ENCODE measurements at places on chromosomes 1 and 21.
A peak's percentile ranks its signal among the peaks of the same experiment; 100 is the strongest.

- no peak for DNase-seq
These were observed 39.9 kb upstream of the ACTRT2 start for GRCh38 chr1:2981388-2981787.

- DNase-seq, result no peak
These were observed 1256.0 kb downstream of the AMY1C start for GRCh38 chr1:105005594-105006195.

DNA sequence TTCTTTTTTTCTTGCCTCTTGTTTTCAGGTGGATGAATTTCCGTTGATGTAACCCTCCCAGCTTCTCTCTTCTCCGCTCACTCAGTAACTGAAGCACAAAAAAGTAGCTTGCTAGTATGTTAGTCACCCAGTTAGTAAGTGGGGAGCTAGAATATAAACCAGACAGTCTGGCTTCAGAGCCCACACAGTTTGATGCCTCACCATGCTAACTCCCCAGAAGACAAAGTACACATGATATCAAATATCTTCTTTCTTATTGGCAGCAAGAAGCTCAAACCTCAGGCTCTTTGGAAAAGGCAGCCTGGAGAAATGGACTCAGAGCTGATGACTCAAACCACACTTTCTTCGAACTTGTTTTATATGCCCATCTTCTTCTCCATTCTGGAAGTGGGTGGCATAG is 187.5 kb upstream of the PLXNA2 start:
- DNase-seq, result no peak

DNA sequence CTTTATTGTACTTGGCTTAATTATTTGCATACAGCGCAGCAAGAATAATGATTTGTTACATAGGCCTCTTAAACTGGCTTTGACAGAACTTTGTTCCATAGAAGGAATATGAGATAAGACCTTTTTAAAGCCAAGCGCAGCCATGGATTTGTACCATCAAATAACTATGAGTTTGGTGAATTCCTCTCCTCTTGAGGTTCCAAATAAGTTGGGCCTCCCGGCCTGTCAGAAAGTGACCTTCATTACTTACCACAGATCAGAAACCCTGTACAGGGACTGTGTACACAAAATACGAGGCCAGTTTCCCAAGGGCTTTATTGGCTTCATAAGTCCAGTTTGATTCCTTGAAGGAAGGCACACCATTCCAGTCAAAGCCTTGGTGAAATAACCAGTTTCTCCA is 21.8 kb upstream of the HSD3B1 start:
- no peak for DNase-seq

DNA sequence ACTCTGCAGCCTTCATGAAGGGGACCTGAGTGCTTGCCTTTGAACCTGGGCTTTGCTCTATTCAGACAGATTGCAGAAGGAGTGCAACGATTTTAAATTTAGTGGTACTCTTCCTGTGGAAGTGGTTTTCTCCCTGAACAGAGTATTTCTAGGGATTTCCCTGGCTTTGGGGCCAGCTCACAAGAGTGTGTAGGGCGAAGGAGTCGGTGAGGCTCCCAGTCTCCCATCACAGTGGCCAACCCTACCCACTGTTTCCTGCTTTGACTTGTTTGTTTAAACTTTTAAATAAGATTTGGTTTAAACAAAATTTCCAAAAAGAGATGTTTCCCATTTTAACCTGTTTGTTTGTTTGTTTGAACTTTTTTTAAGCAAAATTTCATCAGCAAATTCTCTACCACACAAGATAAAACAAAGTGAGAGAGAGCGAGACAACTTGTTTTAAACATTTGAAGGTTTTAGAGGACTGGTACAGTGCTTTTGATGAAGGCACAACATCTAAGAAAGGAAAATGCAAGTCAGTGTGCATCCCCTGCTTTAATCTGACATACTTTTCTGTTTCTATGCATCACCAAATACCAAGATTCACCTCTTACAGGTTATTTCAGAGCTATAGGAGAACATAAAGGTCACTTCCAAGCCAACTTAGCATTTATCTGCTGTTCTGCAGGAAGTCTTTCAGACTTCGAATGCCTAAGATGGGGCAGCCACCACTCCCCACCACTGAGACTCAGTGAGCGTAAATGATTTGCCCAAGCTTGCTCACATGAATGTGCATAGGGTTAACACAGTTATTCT is 6.6 kb downstream of the SELP start:
- DNase-seq, result no peak

- DNase-seq, result no peak
These were observed 62.5 kb upstream of the LYST start for GRCh38 chr1:235929216-235929615.

GRCh38 chr21:20554785-20555184 is 443.4 kb upstream of the NCAM2 start:
- no peak for DNase-seq

- DNase-seq, result no peak
These were observed 887.1 kb downstream of the LRRIQ3 start for GRCh38 chr1:73310797-73311381.

GRCh38 chr1:48776393-48777218 is at the start of gene BEND5:
Gene BEND5, minus strand, starts transcription at chr1:48776891. Its CDS starts 60 bp downstream, at chr1:48776831.
- DNase-seq, result peak; percentile 24

- no peak for DNase-seq
These were observed at the start of gene FABP3 for GRCh38 chr1:31373056-31373896. Gene FABP3, minus strand, starts transcription at chr1:31373076. Its CDS starts 62 bp downstream, at chr1:31373014.

DNA sequence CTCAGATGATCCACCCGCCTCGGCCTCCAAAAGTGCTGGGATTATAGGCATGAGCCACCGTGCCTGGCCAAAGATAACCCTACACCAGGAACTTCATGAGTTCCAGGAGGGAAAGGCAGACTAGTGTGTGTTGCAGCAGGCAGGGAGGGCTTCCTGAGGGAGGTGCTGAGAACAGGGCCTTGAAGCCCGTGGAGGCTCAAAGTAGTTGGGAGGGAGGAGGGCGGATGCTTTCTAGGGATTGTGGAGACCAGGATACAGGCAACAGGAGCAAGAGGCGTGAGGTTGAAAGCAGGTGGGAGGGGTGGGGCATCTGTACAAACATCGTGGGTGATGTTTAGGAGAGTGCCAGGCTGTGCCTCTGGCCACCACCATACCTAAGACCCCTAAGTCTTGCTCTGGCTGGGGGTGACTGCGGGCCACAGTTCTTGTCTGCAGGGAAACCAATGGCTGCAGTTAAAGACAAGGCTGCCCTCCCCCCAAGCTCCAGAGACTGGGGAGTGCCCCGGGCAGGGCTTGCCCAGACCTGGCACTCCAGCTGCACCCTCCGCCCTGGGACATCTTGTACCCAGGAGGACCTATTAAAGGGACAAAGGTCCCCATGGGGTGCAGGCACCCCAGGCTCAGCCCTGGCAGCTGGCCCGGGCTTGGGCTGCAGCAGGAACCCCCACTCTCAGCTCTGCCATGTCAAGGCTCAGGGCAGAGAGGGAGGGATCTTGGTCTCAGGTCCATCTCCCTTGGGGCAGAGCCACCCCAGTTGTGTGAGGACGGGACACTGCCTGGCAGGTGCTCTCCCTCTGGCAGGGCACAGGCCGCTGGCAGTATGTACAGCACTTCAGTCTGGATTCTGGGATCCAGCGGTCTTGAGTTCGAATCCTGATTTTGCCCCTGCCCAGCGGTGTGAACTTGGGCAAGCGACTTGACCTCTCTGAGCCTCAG is 22.1 kb upstream of the CASZ1 start:
- no peak for DNase-seq

- DNase-seq, result no peak
These were observed 25.6 kb downstream of the CLIC4 start for GRCh38 chr1:24770881-24771280.

DNA sequence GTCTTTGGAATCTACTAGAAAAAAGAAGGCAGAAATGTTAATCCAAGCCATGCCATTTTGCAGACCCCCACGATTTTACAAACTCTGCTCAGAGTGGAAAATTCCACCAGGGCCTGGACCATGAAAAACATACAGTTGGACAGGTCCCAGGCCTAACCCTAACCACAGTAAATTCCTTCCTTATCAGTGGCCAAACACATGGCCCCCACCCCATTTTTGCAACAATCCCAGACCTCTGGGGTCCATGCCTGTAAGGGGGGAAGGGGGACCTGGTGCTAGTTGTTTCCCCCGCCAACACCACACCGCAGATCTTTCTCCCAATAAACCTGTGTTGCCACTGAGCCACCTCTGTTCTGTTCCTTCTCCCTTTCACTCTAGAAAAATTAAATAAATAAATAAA is 1352.7 kb downstream of the AMY1C start:
- no peak for DNase-seq

- DNase-seq, result no peak
These were observed 36.7 kb downstream of the RTCA start for GRCh38 chr1:100302739-100303138.

DNA sequence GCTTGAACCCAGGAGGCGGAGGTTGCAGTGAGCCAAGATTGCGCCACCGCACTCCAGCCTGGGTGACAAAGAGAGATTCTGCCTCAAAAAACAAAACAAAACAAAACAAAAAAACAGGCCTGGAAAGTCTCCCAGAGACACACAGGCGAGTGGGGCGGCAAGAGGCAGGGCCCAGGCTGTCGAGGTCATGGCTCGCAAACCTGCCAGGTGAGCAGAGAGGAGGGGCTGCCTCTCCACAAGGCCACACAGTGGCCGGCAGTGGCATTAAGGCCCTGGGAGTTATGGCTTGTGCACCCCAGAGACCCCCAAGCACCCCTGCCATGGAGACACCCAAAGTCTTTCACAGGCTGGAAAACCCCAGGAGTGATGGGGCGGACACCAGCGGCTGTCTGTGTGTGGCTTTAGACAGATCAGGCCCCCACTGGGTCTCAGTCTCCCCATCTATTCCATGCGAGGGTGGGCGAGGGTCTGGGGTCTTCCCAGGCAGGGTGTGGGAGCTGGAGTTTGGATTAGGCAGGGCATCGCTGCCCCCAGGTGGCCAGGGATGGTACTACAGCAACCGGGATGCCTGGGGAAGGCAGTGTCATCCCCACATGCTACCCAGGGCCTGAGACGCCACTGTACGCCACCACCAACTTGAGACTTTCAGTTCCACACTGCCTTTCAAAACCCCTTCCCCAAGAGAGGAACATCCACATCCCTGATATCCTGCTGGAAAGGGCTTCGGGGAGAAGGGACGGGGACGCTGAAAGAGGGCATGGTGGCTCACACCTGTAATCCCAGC is 7.3 kb upstream of the CTRC start:
- peak; percentile 55 for DNase-seq

DNA sequence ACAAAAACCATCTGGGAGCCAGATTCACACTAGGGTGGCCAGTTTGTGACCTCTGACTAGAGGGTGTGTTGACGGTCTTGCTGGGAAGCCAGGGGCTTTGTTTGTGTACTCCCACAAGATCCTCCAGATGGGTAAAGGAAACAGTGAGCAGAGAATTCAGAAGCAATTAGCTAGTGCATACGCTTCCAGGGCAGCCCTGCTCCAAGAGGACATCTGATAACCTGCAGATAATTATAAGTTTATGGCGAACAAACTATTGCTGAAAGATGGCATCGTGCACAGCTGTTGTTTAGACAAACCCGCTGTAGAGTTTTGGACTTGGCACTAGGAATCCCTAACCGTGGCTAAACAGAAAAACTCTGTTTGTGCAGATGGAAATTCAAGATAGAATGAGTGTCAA is 326.4 kb downstream of the TGFB2 start:
- no peak for DNase-seq

DNA sequence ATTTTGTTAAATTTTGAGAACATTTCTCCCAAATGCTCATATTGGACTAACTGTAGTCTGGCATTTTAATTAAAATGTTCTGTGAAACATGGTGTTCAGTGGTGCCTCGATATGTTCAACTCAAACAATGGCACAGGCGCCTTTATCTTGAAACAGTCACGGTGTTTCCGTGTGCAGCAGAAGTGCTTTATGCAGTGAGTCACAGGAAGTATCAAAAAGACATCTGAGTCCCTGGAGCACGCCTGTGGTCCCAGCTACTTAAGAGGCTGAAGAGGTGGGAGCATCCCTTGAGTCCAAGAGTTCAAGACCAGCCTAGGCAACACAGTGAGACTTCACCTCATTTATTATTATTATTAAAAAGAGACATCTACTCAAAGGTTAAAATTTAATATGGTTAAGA is 52.2 kb downstream of the GREM2 start:
- DNase-seq, result no peak

- no peak for DNase-seq
These were observed 71.6 kb downstream of the RD3 start for GRCh38 chr1:211420389-211420788.

DNA sequence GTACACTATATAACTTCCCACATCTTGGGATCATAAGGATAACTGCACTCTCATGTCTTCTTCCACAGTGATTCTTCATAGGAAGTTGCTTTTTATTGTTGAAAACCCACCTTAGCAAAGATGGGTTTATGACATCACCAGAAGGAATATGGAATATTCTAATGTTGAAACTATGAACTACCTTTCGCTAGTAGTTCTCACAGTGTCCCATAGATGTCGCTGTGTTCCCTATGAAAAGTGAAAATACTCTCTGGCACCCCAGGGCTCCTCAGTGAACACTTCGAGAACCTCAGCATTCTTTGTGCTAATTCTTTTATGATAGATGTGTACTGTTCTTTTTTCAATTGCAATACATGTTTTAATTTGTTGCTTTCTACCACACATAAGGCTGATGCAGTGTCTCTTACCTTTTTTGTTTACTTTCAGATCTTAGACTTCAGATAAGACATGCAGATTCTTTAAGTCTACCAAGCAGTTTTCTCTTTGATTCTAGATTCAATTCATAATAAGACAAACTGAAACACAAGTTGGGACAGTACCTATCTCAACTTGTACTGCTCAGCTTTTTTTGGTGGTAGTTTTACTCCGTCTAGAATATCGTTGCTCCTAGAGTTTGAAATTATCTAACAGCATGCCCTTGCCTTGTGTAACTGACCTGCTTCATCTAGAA is 90.8 kb downstream of the GTF2B start:
- DNase-seq, result no peak

GRCh38 chr21:44800971-44801467 is 601 bp downstream of the UBE2G2 start:
- no peak for DNase-seq

DNA sequence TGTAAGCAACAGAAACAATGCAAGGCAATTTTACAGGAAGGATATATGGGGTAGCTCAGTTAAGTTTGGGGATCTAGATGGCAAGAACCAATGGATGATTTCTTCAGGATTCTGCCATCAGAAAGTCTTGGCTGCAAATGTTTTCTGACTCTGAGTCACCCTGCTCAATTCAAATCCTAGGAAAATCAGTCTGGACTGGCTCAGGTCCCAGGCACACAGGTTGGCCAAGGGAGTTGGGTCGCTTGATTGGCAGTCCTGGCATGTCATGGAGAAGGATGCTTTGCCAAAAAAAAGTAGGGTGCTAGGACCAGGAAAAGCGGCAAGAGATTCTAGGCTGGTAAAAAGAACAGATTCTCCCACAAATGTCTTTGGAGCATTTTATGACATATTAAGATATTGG is 28.9 kb upstream of the S1PR1 start:
- DNase-seq, result no peak

DNA sequence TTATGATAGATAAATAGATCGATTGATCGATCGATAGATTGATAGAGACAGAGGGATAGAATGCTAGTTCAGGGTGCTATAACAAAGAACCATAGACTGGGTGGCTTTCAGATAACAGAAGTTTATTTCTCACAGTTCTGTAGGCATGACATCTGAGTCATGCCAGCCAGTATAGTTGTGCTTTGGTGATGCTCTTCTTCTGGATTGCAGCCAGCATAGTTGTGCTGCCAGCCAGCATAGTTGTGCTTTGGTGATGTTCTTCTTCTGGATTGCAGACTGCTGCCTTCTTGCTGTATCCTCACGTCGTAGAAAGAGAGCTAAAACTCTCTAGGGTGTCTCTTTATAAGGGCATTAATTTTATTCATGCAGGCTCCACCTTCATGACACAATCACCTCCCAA is 860.8 kb downstream of the BRINP3 start:
- DNase-seq, result no peak

GRCh38 chr1:231584921-231585320 is 41.7 kb upstream of the DISC1 start:
- DNase-seq, result no peak

Measured in stimulated activated CD8-positive, alpha-beta memory T cell treated with anti-CD3 and anti-CD28 coated beads, Interleukin-2, amount 100 ng/mL, for 1 hour (primary cell).